AG09319 (cell line): ENCODE measurements at places on chromosomes 2 and 18.

- no peak for DNase-seq
These were observed 144.3 kb downstream of the CCDC102B start for GRCh38 chr18:68942230-68942629.

GRCh38 chr2:98280376-98281102, 65.7 kb upstream of the CNGA3 start:
- DNase-seq: no peak

DNA sequence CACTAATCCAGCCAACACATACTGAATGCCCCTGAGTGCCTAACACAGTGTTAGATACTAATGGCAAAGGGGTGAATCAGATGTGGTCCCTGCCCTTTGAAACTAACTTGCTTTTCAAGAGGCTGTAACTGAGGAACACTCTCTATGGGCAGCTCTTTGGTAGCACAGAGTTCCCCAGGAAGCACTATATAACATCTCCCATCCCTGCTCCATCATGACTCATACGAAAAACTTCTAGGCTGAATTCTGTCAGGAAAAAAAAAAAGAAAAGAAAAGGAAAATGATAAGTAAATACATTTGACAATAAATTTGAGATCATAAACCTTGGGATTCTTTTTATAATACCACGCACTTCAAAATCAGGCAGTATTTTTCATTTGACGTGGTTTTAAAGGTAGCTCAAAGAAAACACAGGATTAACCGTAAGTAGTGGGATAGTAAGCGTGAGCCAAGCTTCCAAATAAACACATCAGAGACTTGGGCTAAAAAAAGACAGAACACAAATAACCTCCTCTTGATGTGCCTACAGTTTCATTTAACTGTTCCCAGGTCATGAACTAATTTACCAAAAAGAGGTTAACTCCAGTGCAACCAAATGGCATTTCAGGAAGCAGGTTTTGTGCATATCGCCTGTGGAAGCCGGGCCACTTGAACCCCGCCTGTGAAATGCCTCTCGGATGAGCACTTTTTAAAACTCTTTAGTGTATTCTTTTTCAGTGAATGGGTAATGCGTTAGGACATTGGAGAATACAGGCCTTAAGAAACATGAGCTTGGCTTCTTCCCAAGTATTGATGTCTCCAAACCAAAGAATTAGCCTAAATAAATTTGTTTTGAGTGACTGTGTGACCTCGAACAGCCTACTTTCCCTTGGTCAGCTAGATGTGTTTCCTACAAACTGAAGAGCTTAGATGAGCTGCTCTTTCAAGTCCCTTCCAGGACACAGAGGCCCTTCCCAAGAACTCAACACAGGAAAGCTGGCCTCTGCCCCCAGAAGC, 42.0 kb downstream of the RDH14 start:
- no peak for DNase-seq

DNA sequence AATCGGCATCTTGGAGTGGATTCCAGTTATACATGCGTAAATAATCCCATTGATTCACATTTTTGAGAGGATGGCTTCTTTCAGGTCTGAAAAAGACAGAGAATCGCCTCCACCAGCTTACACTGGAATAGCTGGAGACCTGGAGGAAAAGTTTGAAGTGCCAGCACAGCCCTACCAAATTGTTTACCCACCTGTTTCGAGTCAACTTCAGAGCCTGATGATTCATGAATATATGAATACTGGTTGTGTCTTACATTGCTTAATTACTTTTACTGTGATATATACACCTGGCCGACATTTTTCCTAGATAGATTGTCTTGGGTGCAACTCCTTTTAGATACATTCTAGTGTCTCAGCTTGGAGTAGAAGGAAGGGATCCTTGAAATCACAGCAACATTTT, 335 bp upstream of the NCKAP5 start:
- no peak for DNase-seq

DNA sequence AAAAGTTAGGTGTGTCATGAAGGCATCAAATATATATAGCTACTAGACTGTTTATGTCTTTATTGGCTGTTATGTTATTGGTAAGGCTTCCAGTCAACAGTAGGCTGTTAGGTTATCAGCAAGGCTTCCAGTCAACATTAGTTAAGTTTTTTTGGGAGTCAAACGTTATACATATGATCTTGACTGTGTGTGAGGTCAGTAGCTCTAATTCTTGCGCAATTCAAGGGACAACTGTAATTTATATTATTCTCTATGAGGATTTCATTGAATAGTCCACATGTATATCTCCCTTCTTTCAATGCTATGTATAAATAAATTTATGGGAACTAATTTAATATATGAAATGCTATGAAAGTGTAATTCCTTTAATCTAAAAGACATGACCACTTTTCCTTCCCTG, 757.5 kb upstream of the TMEFF2 start:
- DNase-seq: no peak

- DNase-seq: no peak
These were observed 193.2 kb upstream of the ITGA4 start for GRCh38 chr2:181264001-181264400.

DNA sequence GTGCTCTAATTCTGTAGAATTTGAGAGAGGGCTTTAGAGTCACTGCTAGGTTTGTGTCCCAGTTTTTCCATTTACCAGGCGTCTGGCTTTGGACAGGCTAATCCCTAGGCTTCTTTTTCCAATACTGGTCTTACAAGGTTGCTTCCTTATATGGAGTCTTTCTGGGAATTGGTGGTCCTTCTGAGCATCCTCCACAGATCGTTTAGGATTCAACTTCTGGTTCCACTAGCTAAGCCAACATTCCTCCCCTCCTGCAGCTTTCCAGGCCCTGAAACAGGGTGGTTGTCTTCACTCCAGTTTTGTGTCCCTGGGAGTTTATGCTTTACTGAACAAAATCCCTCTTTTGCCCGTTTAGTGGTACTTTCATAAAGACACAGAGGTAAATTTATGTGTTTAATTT, 170.6 kb downstream of the CERS6 start:
- DNase-seq: no peak

- peak; percentile 50 for DNase-seq
These were observed 487.4 kb downstream of the ZEB2 start for GRCh38 chr2:144032566-144032965.

- no peak for DNase-seq
These were observed 36.1 kb upstream of the TWIST2 start for GRCh38 chr2:238811759-238812158.

DNA sequence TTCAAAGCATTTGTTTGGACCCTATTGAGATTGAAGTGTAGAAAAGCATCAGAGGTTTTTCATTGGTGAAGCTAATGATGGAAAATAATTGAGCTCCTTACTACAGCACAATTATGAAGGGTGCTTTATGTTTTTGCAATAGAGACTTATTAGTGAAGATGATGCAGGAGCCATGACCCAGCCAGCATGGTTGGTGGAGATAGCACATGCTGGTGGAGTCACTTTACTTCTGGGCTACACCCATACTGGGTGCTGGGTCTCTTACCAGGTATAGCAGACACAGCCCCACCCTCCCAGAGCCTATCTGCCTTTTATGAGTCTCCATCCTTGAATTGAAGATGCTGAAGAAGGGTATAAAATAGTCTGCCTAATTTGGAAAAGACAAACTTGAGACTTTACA, 3.6 kb downstream of the ACP1 start:
- no peak for DNase-seq

DNA sequence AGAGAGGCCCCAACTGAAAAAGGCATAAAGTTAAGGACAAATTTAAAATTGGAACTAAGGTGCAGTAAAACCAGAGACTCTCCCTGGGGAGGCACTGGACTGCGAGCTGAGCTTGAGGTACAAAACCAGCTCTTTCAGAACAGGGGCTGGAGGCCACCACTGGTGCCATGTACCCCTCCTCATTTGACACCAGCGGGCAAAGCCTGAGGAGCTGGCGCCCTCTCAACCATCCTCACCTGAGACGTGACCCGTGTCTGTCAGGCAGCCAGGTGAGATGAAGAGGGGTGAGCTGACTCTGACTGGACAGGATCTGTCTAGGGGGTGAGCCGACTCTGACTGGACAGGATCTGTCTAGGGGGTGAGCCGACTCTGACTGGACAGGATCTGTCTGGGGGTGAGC, 68.5 kb downstream of the TMEM18 start:
- DNase-seq: no peak

DNA sequence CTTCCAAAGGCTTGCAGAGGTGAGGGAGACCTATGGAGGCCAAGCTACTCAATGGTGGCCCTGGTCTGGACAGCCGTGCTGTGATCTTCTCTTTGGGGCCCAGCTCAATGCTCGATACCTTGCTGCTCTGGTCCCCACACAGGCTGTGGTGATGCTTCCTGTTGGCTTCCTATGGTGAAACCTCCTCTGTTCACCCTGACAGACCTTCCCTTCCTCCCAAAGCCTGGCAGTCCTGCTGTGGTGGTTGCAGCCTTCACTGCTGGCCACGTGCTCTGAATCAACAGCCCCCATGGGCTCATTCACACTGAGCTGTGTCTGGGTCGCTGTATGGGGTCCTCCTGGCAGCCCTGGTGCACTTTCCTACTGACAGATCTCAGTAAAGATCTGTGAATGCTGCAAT, 31.0 kb upstream of the GALR1 start:
- no peak for DNase-seq

DNA sequence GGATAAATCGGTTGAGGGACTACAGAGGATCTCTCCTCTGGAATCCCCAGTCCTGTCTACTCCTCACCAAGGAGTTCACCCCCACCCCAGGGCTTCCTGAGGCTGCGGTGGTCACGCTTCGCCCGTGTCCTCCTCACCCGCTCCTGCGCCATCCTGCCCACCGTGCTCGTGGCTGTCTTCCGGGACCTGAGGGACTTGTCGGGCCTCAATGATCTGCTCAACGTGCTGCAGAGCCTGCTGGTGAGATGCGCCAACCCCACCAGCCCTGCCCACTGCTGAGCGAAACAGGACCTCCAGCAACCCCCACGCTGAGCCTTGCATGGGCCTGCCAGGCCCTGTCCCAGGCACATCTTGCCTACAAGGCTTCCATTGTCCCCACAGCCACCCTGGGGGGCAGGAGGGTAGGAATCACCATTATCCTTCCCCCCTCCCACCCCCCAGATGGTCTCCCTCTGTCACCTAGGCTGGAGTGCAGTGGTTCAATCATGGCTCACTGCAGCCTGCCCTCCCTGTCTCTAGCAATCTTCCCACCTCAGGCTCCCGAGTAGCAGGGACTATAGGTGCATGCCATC, 6.7 kb upstream of the CTDSP1 start:
- no peak for DNase-seq

- no peak for DNase-seq
These were observed 215.6 kb upstream of the NABP1 start for GRCh38 chr2:191462370-191462769.

DNA sequence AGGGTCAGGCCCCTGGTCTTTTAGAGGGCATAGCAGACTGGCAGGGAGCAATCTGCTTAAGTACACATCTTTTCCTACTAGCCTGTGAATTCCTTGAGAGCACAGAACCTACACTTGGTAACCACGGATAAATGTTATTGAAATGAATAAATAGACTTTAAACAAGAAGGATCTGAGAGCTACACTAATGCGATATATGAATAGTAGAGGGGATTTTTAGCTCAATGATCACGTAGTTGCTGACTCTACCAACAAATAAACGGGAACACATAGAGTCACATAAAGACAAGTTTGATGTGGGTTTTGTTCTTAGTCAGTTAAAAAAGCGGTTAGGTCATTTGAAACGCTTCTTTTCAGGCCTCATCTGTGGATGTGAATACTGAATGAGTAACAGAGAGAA, 290.3 kb upstream of the CCDC68 start:
- DNase-seq: no peak

DNA sequence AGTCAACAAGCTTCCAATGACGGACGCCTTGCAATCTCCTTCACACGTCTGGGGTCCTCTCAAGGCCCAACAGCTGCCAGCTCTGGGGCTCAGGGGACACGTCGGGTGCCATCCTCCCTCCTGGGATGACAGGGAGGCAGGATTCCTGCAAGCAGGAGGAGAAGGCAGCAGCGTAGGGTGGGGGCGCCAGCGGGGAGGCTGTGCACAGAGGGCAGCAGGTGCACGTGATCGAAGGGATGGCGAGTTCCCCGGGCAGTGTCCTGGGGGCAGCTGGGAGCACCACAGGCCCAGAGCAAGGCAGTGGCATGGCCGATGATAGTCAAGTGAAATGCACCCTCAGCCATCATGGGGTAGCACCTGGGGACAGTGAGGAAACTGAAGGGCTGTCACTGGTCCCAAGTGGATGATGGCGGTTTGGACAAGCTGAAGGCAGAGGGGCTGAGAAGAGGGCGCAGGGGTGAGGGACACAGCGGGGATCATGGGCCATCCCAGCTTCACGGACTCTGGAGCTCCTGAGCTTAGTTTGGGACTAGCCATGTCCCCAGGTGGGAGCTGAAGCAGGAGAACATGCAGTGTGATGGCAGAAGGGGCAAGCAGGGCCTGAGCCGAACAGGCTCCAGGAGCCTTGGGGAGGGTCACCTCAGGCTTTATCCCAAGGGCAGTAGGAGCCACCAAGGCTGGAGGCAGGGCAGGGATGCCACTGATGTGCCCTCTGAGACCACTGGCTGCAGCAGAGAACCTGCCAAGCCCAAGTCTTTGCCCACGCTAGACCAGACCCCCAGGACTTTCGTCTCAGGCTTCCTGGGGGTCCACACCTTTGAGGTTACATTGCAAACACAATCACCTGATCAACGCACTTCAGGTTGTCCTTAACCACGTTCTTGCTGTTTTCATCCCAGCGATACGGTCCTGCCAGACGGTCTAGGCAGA, 16.3 kb upstream of the SNED1 start:
- no peak for DNase-seq

DNA sequence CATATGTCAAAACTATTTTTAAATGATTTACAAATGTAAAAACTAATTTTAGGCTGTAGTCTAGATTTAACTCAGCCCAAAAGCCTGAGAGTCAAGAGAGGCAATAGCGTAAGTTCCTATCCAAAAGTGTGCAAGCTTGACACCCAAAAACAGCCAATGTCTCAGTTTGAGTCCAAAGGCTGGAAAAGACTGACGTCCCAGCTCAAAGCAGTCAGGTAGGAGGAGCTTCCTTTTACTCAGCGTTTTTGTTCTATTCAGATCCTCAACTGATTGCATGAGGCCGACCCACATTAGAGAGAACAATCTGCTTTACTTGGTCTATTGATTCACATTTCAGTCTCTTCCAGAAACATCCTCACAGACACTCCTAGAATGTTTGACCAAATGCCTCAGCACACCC, 51.8 kb downstream of the MYL12B start:
- DNase-seq: no peak

GRCh38 chr2:170587922-170588321, 127.2 kb upstream of the SP5 start:
- peak; percentile 30 for DNase-seq

GRCh38 chr2:137980459-137980858, 16.2 kb downstream of the HNMT start:
- DNase-seq: no peak

GRCh38 chr2:167333245-167333644, 445.0 kb downstream of the XIRP2 start:
- no peak for DNase-seq

DNA sequence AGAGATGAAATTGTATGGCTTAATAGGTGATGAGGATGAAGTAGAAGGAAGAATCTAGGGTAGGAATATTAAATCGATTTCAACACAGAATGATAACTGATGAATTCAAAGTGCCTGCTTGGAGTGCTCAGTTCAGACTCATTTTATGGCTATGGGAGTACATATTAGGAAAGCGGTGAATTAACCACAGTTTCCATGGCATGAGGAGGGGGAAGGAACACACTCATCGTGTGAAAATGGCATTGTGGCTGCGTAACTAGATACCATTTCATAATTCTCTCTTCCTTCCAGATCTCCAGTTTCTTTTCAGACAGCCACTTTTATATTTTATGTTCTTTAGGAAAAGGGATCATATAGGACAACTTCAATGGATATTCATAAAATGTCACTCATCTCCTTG, 232.3 kb upstream of the KCNJ3 start:
- no peak for DNase-seq
